ENCODE measurements at places on chromosomes 3 and 15.
A peak's percentile ranks its signal among the peaks of the same experiment; 100 is the strongest.

- DNase-seq = no peak
Measured at GRCh38 chr3:175404027-175404426, 544.9 kb downstream of the NAALADL2 start.

- DNase-seq = no peak
Measured at GRCh38 chr3:11545186-11545851, 98.4 kb downstream of the VGLL4 start.

DNA sequence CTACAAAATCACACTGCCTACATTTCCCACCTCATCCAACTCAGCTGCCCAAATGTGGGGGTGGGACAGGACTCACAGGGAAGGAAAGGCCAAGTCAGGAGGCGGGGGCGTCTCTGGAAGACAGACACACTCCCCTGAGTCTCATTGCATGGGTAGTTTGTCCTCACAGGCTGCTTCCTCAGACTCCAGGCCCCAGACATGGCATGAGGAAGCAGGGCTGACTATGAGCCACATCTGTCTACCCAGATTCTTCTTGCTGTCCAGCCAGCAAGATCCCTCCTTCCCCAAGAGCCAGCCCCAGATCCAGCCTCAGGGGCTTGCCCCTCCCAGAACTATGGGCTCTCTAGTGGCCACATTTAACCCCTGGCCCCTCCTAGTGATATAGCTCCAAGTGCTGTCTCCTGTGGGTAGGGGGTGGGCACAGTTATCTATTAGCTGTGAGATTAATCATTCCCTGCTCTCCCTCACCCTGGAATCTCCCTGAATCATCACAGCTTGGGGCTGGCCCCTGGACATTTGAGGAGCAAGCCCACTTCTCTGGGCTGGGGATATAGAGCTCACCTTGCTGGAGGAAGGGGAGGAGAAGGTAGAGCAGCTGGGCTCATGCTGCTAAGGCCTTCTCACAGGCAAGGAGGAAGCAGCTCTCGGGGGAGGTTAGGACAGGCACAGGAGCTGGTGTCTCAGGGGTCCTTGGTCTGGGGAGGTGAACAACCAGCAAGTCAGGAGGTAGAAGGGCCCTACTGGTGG, 2.1 kb upstream of the CCDC33 start:
- no peak for DNase-seq

DNA sequence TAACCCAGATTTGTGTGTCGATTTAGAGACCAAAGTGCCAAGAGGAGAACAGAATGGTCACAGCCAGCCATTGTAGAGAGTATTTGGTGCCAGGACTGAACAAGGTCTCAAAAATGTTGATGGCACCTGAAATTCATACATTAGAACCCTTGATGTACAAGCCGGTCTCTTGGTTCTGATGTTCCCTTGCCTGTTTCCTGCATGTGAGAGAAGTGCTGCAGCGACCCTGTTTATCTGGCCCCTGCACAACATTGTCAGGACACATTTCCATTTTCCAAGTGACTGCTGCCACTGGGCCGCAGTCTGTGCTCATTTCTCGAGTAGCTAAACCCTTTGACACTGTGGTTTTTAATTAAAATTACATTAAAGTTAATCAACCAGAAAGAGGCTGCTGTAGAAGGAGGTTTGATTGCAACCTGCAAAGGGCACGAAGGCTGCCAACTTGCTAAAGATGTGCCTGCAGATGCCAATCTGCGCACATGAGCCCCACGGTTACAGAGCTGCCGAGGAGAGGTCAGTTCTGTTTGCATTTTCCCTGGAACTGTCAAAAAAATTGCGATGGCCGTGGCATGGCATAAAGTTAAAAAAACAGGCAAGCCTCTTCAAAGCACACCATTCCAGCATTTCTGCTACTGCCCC, 136.4 kb upstream of the CMC1 start:
- no peak for DNase-seq

DNA sequence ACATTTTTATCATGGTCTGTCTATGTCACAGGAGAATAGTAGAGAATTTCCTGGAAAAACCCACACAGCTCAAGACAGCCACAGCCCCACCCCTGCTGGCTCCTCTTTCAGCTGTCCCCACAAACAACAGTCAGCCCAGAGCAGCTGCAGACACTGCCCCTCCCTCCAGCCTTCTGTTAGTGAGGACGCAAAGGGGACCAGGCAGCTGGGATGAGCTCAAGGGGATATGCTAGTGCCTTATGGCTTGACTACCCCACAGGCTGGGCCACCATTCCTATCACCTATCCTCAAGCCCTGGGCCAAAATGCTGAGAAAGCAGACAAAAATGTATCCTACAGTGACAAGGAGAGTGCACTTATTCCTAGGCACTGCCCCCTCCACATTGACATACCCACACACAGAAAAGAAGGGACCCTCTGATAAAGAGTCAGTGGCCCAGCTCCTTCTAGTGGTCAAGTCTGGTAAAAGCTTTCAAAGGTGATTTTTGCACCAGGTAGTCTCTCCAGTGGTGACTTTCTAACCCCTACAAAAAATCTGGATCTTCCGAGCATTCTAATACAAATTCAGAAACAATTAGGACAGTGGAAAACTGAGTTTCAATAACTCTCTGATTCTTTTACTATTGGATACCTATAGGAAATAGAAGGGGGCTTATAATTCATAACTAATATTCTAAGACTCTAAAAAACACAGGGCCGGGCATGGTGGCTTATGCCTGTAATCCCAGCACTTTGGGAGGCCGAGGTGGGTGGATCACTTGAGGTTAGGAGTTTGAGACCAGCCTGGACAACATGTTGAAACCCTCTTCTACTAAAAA, 3.0 kb upstream of the MAP1A start:
- DNase-seq = peak; percentile 3

DNA sequence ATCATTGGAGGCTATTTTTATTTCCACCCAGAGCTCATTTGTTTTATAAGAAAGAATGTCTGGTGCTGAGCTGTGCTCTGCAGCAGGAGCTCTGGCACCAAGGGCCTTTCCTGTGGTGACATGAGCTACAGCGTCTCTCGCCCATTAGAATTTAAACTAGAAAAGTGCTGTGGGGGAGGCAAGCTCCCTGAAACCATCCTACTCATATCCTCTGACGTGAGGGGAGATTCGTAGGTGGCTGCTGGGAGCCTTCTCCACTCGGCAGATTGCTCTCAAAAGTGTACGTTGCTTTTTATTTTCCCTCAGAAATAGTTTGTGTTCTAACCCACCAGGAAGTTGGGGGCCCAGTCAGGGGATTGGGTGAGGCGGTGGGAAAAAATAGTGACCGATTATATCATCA, 76.3 kb upstream of the ARHGEF3 start:
- peak; percentile 62 for DNase-seq

DNA sequence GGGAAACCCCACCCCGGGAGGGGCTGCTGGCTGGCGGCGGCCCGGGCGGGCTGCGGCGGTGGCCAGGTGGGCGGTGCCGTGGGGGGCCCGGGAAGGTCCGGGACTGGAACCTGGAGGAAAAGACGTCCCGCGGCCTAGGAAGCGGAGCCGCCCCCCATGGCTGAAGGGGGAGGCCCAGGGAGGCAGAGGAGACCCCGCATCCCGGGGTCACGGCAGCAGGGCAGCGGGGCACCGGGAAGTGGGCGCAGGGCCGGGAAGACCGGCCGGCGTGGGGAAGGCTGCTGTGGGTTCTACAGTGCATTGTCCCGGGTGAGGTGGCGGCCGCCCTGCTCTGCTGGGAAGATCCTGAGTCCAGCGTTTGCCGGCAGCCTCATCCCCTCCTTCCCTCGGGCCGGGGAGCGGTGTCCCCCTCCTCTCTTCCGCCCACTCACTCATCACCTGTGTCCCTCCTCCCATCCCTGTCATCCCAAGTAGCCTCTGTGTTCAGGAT, 525 bp upstream of the FSTL1 start:
- no peak for DNase-seq

DNA sequence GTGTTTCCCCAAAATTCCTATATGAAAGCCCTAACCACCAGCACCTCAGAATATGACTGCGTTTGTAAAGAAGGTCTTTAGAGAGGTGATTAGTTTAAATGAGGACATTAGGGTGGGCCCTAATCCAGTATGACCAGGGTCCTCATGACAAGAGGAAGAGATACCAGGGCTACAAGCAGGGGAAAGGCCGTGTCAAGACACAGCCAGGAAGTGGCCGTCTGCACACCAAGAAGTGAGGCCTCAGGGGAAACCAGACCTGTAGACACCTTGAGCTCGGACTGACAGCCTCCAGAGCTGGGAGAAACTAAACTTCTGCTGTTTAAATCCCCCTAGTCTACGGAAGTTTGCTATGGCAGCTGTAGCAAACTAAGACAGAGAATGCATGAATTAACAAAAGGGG, 14.2 kb downstream of the KIF7 start:
- no peak for DNase-seq

GRCh38 chr15:81869161-81869954, 176.5 kb downstream of the MEX3B start:
- no peak for DNase-seq

GRCh38 chr3:69178082-69178481, 55.7 kb upstream of the LMOD3 start:
- DNase-seq = no peak

GRCh38 chr15:77852241-77853007, 219.7 kb upstream of the LINGO1 start:
- no peak for DNase-seq

GRCh38 chr15:48798319-48798718, 12.6 kb downstream of the CEP152 start:
- DNase-seq = no peak

DNA sequence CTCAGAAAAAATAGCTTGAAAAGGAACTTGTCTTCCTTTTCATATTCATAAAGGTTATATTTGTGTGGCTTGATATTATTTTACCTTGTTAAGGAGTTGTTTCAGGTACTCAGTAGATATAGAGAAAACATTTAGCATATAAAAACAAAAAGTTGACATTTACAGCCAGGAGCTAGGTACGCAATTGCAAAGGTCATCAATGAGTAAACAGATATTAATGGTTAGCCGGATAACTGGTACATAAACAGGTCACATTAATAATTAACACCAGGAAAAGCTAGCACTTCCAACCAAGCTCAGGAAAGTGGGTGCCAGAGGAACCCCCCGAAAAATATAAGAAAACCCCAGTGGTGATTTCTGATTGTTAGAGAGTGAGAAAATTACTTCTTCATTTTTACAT, 146.6 kb upstream of the NR2F2 start:
- DNase-seq = no peak

GRCh38 chr15:29223640-29224039, 46.0 kb downstream of the NSMCE3 start:
- DNase-seq = no peak

DNA sequence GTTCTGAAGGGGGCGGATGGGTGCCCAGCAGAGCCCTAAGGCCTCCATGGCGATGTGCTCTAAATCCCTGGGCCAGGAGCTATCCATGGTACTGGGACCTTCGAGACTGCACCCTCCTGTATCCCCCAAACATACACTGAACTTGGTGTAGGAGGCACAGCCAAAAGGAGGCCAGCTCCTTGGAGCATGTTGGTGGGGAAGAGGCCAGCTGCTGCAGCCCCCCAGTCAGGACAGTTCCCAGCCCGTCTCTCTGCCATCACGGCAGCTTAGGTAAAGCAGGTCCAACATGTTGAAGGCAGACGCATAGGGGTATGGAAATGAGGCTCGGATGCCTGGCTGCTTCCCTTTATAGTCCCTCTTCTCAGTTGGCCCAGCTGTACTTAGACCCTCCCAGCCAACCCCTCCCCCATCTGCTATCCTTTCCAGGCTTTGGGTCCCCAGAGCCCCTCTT, 1.8 kb downstream of the CAMKV start:
- DNase-seq = no peak

DNA sequence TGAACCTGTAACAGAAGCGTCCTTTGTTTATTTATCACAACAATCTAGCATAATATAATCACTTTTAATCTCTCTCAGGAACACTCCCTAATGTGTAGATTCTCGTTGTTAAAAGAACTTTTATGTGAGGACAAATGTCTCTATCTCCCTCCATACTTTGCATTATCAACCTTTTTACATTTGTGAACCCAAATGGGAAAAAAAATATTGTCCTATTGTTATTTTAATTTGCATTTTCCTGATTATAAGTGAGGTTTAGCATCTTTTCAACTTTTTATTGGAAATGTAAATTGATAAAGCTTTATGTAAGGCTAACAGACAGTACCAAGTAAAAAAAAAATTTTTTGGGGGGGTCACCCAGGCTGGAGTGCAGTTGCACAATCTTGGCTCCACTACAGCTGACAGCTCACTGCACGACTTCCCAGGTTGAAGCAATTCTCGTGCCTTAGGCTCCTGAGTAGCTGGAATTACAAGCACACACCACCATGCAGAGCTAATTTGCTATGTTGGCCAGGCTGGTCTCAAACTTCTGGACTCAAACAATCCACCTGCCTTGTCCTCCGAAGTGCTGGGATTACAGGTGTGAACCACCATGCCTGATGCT, 33.0 kb upstream of the DENND4A start:
- DNase-seq = no peak

Data from activated naive CD4-positive, alpha-beta T cell treated with Interleukin-2 at 50 U/mL for 16 hours (primary cell).